ENCODE measurements at places on chromosomes 7 and 10.

GRCh38 chr10:119493155-119493554 lies 49.4 kb downstream of the RGS10 start:
- no peak for DNase-seq

DNA sequence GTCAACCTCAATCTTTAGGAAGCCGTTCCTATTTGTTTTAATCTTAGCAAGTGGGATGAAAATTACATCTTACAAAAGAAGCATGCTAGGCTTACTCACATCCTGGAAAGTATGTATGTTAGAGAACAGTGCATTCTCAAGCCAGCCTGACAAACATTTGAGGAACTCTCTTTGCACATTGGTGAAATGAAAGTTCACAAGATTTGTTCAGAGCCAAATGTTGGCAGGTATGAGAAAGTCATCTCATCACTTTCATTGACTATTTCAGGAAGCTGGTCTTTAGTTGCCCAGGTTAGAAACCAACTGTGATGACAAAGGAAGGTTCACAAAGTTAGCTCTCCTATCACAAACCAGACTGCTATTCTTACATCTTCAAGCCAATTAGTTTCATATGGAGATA lies 57.1 kb downstream of the ABCB1 start:
- no peak for DNase-seq

GRCh38 chr7:46321556-46322205 lies 400.6 kb upstream of the IGFBP3 start:
- DNase-seq: no peak

- no peak for DNase-seq
Measured at GRCh38 chr7:139871820-139872219, 42.8 kb downstream of the TBXAS1 start.

GRCh38 chr10:5480162-5480941 lies 19.0 kb downstream of the CALML5 start:
- DNase-seq: no peak

DNA sequence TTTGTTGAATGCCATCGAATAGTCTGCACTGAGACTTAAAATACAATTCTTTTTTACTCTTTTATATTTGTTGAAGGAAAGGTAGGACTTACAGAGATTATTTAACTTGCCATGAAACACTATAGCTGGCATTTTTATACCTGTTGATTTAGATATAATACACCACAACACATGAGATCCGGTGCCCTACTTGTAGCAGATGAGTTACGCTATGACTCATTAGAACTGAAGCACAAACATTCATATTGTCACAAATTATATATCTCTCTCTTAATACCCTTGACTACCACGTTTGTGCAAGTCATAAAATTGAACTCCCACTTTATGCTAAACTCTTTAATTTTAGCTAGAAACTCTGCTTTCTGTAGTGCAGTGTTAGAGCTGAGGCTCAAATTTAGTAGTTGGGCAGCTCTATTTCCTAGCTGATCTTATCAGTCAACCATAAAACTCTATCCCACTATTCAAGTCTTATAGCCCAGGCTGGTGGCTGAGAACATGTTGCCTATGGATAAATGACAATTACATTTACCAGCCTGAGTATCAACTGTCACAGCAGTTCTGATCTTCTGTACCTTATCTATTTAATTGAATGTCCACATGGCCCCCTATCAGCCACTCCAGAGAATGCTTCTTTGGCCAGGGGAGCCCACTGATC lies 137.4 kb upstream of the SEMA3D start:
- DNase-seq: no peak

GRCh38 chr7:66279912-66280311 lies 74.8 kb downstream of the TPST1 start:
- DNase-seq: no peak

DNA sequence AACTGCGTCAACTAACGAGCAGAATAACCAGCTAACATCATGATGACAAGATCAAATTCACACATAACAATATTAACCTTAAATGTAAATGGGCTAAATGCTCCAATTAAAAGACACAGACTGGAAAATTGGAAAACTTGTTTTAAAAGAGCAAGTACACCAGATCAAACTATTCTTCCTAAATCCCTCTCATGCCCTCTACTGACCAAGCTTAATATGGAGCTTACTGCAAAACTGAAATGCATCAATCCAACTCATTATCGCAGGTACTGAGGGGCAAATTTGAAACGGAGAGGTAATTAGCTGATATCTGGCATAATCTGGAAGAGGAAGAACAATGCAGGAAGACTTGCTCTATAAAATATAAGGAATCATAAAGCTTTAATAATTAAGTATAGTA lies 1223.8 kb downstream of the NXPH1 start:
- DNase-seq: no peak

DNA sequence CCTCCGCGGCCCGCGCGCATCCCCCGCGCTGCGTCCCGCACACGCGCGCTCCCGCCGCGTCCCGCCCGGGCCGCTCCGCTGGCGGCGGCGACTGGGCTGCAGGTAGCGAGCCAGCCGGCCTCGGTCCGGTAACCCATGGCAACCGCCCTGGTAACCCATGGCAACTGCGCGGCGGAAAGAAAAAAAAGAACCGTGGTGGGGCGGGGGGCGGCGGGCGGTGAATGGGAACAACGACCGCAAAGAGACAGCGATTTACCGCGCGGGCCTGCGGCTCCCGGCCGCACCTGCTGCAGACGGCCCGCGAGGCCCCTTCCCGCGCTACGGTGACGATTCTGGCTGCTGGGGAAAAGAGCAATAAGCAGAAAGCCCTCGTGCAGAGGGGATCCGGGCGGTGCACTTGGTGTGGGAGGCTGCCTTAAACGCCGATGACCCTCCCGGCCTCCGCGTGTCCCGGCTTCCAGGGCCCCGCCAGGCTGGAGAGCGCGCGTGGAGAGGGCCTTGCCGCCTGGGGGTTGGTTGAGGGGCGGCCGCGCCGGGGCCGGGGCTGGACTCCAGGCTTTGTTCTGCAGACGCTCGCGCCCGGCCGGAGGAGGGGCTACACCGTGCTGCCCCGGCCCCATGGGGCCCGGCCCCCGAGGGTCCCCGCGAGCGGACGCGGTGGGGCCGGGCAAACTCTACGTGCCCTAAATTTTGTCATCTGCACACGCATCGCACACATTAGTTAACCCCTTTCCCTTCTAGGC lies 84.7 kb downstream of the SNX10 start:
- no peak for DNase-seq

- DNase-seq: no peak
Measured at GRCh38 chr7:20440472-20441105, 109.9 kb downstream of the ITGB8 start.

- no peak for DNase-seq
Measured at GRCh38 chr7:34497153-34497777, 160.8 kb upstream of the NPSR1 start.

GRCh38 chr7:146926841-146927240 lies 810.2 kb downstream of the CNTNAP2 start:
- no peak for DNase-seq

DNA sequence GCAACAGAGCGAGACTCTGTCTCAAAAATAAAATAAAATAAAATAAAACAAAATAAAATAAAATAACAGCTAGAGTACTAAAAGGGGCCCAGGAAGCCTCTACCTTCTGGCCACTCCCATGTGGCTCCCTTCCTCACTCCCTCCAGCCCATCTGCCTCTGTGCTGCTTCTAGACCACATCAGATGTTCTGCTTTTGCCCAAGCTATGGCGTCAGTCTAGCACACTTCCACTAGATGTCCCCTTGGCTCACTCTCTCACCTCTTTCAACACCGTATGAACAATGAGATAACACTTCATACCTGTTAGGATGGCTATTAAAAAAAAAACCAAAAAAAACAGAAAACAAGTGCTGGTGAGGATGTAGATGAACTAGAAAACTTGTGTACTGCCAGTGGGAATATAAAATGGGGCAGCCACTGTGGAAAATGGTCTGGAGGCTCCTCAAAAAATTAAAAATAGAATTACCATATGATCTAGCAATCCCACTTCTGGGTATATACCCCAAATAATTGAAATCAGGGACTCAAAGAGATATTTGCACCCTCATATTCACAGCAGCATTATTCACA lies 132.3 kb downstream of the ARHGAP22 start:
- no peak for DNase-seq

GRCh38 chr10:61998937-61999336 lies 97.4 kb downstream of the ARID5B start:
- DNase-seq: no peak

GRCh38 chr10:95287281-95287680 lies 3.5 kb downstream of the PDLIM1 start:
- DNase-seq: no peak

GRCh38 chr7:90455163-90456030 lies 14.0 kb upstream of the PTTG1IP2 start:
- DNase-seq: peak; percentile 42

DNA sequence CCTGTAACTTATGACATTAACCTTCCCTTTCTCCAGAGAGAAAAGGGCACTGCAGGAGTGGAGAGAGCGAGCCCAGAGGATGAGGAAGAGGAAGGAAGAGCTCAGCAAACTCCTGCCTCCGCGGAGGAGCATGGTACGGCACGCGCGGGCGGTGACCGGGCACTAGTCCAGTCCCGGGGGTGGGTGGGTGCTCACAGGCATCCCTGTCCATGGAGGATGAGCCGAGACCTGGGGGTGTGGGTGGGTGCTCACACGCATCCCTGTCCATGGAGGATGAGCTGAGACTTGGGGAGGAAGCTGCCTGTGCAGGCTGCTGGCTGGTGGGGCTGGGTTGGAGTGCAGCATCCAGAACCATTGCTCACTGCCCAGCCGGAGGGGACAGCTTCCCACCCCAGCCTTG lies 23.8 kb downstream of the LRRC27 start:
- no peak for DNase-seq

DNA sequence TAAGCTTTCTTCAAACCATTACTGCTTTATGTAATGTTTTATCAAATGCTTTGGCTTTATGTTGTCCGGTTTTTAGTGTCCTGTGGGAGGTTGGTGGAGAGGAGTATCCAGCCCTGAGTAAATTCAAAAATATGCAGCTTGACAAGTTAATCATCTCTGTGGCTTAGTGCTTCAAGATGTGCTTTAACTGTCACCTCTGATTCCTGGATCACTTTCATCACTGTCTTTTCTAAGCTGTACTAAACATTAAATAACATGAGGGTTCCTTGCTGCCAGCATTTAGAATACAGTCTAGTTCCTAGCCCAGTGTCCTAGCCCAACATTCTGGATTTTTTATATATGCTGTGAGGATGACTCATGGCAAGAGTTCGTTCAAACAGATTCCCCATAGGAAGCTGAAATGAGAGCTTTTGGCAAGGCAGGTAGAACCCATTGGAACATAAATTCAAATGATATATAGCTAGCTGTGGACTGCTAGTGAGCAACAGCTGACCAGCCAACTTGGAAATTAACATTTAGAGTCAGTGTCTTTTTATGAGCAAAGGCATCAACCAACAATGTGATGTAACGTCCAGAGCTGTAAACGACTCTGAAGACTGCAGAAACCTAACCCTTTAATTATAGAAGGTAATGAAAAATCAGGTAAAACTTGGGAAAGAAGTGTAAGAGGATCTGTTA lies 80.6 kb upstream of the OIT3 start:
- DNase-seq: no peak

GRCh38 chr7:47379629-47380324 lies 202.1 kb downstream of the TNS3 start:
- no peak for DNase-seq

DNA sequence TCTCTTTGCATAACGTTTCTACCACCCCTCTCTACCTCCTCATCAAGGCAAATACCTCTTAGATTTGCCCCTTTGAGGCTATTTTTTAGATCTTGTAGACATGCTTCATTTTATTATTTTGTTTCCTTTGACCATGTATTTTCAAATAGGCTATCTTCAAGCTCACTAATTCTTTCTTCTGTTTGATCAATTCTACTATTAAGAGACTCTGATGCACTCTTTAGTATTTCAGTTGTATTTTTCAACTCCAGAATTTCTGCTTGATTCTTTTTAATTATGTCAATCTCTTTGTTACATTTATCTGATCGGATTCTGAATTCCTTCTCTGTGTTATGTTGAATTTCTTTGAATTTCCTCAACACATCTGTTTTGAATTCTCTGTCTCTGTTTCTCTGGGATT lies 82.8 kb downstream of the BBS9 start:
- no peak for DNase-seq

GRCh38 chr10:125662584-125662983 lies 20.4 kb downstream of the TEX36 start:
- DNase-seq: no peak

GRCh38 chr7:67696878-67697277 lies 700.2 kb downstream of the TYW1 start:
- no peak for DNase-seq

DNA sequence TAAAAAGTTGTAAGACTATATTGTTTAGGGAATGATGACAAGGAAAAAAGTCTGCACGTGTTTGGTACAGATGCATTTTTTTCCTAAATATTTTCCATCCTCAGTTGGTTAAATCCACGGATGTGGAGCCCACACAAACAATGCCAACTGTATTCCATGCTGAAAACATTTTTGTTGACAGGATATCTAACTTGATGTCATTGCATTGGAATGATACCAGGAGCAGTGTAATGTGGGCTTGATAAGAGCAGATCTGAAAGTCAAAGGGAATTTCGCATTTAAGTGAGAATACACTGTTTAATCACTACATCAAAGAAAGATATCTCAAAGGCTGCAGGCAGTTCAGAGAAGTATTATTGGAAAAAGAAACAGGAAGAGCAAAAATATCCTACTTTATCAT lies 49.5 kb upstream of the TMEM140 start:
- no peak for DNase-seq

- no peak for DNase-seq
Measured at GRCh38 chr7:92834507-92835260, 1.7 kb downstream of the CDK6 start.

- no peak for DNase-seq
Measured at GRCh38 chr10:52801947-52802346, 29.4 kb upstream of the MBL2 start.

DNA sequence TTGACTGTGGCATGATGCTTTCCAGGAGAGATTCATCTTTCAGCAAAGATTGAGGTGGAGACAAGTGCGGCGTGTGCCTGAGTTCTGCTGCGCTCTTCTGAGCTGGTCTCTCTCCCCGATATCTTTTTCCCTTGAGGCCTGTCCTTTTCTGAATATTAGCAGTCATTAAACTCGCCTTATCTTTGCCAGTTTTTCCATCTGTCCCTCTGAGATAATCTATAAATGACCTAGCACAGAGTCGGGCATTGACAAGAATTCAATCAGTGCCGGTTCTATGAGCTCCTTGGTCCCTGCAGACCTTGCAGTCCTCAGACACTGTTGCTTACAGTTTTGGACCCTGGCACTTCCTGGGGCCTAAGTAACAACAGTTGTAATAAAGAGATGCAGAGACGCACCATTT lies 89.7 kb upstream of the IKZF1 start:
- no peak for DNase-seq

Data from stimulated activated naive CD4-positive, alpha-beta T cell (primary cell).